ENCODE measurements at places on chromosomes 6 and 20.

GRCh38 chr20:36441416-36441815 is 99.9 kb upstream of the MYL9 start:
- no peaks in the 10 kb centered on the region for H3K27me3 ChIP-seq
- DNase-seq: no peak
- H3K27ac ChIP-seq: no peak overlapping the region
- H3K4me1 ChIP-seq: no peaks in the 10 kb centered on the region
- no peak overlapping the region for H3K4me3 ChIP-seq
- H3K36me3 ChIP-seq: no peaks in the 10 kb centered on the region

- peak overlapping the region; percentile 97 for H3K4me3 ChIP-seq
- peak overlapping the region; percentile 93 for H3K27ac ChIP-seq
- H3K27me3 ChIP-seq: no peaks in the 10 kb centered on the region
- peaks cover 44% of the 10 kb centered on the region for H3K4me1 ChIP-seq
- no peak for DNase-seq
- H3K36me3 ChIP-seq: peaks cover 48% of the 10 kb centered on the region
Measured at GRCh38 chr6:166998256-166999144, 697 bp upstream of the CEP43 start.

DNA sequence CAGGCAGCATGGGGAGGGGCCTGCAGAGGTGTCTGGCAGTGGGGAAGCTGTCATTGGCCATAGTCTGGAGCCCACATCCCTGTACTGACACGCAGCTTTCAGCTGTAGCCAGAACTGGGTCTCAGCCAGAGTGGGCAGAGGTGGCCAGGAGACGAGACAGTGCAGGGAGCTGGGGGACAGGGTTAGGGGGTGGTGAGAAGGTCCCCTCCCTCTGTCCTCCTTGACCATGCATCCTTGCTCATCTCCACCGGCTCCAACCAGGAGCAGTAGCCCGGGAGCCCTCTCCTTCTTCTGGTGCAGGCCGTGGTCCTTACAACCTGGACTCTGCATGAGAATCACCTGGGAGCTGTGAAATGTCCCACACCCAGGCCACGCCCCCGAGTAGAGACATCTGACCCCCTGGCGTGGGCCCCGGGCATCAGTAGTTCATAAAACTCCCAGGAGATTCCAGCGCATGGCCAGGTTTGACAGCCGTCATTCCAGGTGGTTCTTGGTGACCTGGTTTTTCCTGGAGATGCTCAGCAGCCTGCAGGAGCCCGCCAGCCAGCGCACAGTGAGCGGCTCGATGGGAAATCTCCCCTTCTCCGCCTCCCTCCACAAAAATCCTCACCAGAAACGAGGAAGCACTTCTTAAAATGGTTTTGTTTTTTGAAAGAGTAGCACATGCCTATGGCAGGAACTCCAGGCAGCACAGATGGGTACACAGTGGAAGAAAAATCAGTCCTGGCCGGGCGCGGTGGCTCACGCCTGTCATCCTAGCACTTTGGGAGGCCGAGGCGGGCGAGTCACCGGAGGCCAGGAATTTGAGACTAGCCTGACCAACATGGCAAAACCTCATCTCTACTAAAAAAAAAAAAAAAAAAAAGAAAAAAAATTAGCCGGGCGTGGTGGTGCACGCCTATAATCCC is 56.2 kb downstream of the ADNP start:
- H3K4me3 ChIP-seq: no peak overlapping the region
- no peak for DNase-seq
- H3K36me3 ChIP-seq: no peaks in the 10 kb centered on the region
- H3K27me3 ChIP-seq: no peaks in the 10 kb centered on the region
- H3K27ac ChIP-seq: no peak overlapping the region

DNA sequence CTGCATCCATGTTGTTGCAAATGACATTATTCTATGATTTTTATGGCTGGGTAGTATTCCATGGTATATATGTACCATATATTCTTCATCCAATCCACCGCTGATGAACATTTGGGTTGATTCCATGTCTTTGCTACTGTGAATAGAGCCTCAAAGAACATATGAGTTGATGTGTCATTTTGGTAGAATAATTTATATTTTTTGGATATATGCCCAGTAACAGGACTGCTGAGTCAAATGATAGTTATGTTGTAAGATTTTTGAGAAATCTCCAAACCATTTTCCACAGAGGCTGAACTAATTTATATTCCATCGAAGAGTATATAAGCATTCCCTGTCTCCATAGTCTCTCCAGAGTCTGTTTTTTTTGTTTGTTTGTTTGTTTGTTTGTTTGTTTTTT is 1373.5 kb downstream of the GRIK2 start:
- no peaks in the 10 kb centered on the region for H3K27me3 ChIP-seq
- H3K27ac ChIP-seq: no peak overlapping the region
- no peak overlapping the region for H3K4me3 ChIP-seq

DNA sequence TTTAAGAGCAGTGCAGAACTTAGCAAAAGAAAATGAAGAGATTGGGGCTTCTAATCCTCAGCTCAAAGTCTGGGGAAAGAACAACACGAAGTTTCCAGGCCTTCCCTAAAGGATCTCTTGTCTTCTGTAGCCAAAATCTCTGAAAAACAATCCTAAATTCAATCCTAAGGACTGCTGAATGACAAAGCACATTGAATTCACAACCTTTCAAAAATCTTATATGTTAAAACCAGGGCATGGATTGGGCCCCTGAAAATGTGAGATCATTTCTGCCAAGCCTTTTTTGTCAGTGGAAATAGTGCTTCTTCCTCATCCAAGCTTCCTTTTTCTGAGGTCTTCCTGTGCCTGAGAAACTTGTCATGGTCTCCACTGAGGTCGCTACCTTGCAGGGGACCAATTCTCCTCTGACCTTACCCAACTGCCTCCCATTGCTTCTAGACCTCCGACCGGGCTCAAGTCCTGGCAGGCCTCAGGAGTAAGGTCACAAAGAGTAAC is 126.2 kb upstream of the ARID1B start:
- no peak for DNase-seq
- H3K4me1 ChIP-seq: no peaks in the 10 kb centered on the region
- no peak overlapping the region for H3K27ac ChIP-seq
- no peak overlapping the region for H3K4me3 ChIP-seq
- H3K27me3 ChIP-seq: no peaks in the 10 kb centered on the region
- no peaks in the 10 kb centered on the region for H3K36me3 ChIP-seq

GRCh38 chr6:30743099-30744053 is 889 bp upstream of the FLOT1 start:
- H3K36me3 ChIP-seq: peaks cover 24% of the 10 kb centered on the region
- peak overlapping the region; percentile 73 for H3K27ac ChIP-seq
- peaks cover 64% of the 10 kb centered on the region for H3K4me1 ChIP-seq
- peaks cover 17% of the 10 kb centered on the region for H3K27me3 ChIP-seq

- peaks cover 13% of the 10 kb centered on the region for H3K4me1 ChIP-seq
- no peaks in the 10 kb centered on the region for H3K36me3 ChIP-seq
- H3K4me3 ChIP-seq: no peak overlapping the region
- DNase-seq: no peak
Measured at GRCh38 chr6:108903796-108904195, 55.6 kb downstream of the ARMC2 start.

GRCh38 chr6:32182555-32182981 is 1.5 kb downstream of the AGER start:
- no peak overlapping the region for H3K27ac ChIP-seq
- no peaks in the 10 kb centered on the region for H3K27me3 ChIP-seq
- peaks cover 70% of the 10 kb centered on the region for H3K36me3 ChIP-seq
- no peak for DNase-seq
- H3K4me1 ChIP-seq: peaks cover 34% of the 10 kb centered on the region

- no peaks in the 10 kb centered on the region for H3K36me3 ChIP-seq
- H3K4me3 ChIP-seq: no peak overlapping the region
- no peaks in the 10 kb centered on the region for H3K27me3 ChIP-seq
- no peak for DNase-seq
- H3K4me1 ChIP-seq: no peaks in the 10 kb centered on the region
Measured at GRCh38 chr20:11140359-11140758, 466.6 kb upstream of the JAG1 start.

DNA sequence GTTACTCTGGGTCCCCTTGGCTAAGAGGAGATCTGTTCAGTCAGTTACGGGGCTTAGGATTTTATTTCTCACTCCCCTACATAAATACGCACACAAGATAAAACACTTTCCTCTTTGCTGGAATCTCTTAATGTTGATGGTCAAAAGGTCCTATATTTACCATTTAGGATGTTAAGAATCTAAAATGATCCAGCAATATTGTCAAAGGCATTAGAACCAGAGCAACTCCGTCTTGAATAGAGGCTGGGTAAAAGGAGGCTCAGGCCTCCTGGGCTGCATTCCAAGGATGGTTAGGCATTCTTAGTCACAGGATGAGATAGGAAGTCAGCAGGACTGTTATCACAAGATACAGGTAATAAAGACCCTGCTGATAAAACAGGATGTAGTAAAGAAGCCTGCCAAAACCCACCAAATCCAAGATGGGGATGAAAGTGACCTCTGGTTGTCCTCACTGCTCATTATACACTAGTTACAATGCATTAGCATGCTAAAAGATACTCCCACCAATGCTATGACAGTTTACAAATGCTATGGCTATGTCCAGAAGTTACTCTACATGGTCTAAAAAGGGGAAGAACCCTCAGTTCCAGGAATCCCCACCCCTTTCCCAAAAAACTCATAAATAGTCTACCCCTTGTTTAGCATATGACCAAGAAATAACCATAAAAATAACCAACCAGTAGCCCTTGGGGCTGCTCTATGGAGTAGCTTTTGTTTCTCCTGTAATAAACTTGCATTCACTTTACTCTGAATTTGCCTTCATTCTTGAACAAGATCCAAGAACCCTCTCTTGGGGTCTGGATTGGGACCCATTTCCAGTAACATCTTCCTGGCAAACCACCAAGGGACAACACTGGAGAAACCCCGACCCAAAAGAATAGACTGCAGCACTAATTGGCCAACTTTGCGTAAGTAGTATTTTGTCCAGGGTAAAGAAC is 107.5 kb downstream of the DTNBP1 start:
- no peak overlapping the region for H3K27ac ChIP-seq
- H3K27me3 ChIP-seq: no peaks in the 10 kb centered on the region

DNA sequence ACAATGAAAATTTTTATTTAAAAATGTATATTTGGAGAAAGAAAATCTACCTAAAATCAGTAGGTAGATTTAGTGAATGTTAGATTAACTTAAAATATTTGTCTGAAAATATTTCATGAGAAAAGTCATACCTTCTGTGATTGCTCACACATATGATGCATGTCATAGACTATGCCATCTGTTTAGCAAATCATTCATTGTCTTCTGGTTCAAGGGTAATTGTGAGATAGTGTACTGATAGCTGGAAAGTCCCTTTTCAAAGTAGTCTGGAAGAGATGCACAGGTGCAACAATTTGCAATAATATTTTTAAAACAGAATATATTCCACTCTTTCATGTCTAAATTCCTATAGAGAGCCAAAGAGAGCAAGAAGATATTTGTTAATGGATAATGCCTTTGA is 21.0 kb upstream of the RNF217 start:
- H3K27me3 ChIP-seq: no peaks in the 10 kb centered on the region
- no peaks in the 10 kb centered on the region for H3K4me1 ChIP-seq
- no peak for DNase-seq
- H3K4me3 ChIP-seq: no peak overlapping the region
- no peak overlapping the region for H3K27ac ChIP-seq
- no peaks in the 10 kb centered on the region for H3K36me3 ChIP-seq

- H3K4me3 ChIP-seq: no peak overlapping the region
- H3K36me3 ChIP-seq: no peaks in the 10 kb centered on the region
- DNase-seq: peak; percentile 16
Measured at GRCh38 chr20:59955131-59955796, 3.0 kb upstream of the CDH26 start.

- no peak overlapping the region for H3K27ac ChIP-seq
- no peaks in the 10 kb centered on the region for H3K36me3 ChIP-seq
- H3K4me3 ChIP-seq: no peak overlapping the region
Measured at GRCh38 chr6:114092943-114093342, 122.0 kb upstream of the HDAC2 start.

DNA sequence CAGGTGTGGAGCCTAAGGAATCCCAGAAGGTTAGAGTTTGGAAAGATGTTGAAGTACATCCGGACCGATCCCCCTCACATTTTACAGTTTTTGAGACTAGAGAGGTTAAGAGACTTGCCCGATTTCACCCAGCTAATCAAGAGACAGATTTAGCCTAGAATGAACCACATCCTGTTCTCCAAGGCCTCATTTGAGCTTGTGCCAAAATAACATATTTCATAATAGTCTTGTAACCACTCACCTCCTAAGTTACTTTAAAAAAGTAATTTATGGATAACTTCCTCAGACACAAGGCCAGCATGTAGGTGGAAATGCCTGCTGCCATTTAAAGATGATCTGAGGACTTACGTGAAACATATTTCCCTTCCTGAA is 39.8 kb upstream of the ARHGAP18 start:
- DNase-seq: peak; percentile 59
- no peaks in the 10 kb centered on the region for H3K36me3 ChIP-seq
- H3K4me1 ChIP-seq: peaks cover 36% of the 10 kb centered on the region

GRCh38 chr6:132598473-132598872 is 8.9 kb upstream of the TAAR5 start:
- DNase-seq: peak; percentile 3
- H3K27me3 ChIP-seq: no peaks in the 10 kb centered on the region
- no peak overlapping the region for H3K27ac ChIP-seq
- H3K4me1 ChIP-seq: no peaks in the 10 kb centered on the region
- H3K4me3 ChIP-seq: no peak overlapping the region

GRCh38 chr20:63919130-63919529 is 24.2 kb downstream of the DNAJC5 start:
- H3K27ac ChIP-seq: no peak overlapping the region
- H3K27me3 ChIP-seq: no peaks in the 10 kb centered on the region
- DNase-seq: no peak
- no peaks in the 10 kb centered on the region for H3K4me1 ChIP-seq
- H3K4me3 ChIP-seq: no peak overlapping the region

GRCh38 chr20:47758517-47759450 is 26.5 kb downstream of the SULF2 start:
- H3K27ac ChIP-seq: no peak overlapping the region
- DNase-seq: no peak
- H3K36me3 ChIP-seq: no peaks in the 10 kb centered on the region
- H3K27me3 ChIP-seq: no peaks in the 10 kb centered on the region
- no peak overlapping the region for H3K4me3 ChIP-seq
- no peaks in the 10 kb centered on the region for H3K4me1 ChIP-seq

- peak overlapping the region; percentile 88 for H3K4me3 ChIP-seq
- H3K27ac ChIP-seq: peak overlapping the region; percentile 83
- H3K27me3 ChIP-seq: no peaks in the 10 kb centered on the region
Measured at GRCh38 chr6:87473419-87473903, 687 bp downstream of the SLC35A1 start.

DNA sequence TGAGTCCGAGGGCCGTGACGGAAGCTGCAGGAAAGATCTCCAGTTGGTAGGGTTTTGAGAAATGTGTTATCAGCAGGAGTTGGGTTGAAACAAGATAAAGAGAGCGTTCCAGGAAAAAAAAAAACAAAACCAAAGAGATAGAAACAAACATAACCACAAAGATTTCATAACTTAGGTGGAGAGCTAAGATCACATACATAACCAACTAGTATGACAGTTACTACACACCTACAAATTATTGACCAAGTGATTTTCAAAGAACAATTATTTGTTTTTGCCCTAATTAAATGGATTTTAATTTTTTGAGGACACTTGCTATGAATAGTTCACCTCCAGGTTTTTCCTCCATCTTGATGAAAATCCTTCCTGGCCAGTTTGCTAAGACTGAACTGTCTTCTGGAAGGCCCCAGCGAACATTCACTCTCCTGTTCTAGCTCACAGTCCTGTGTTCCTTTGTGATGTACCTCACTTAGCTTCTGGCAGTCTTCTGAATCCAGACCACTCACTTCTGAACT is 69.4 kb downstream of the SNX9 start:
- H3K27me3 ChIP-seq: no peaks in the 10 kb centered on the region
- no peaks in the 10 kb centered on the region for H3K36me3 ChIP-seq
- DNase-seq: no peak
- 0 out of 2 replicates have a peak, but pooled peaks cover 4% of the 10 kb centered on the region for H3K4me1 ChIP-seq
- H3K4me3 ChIP-seq: no peak overlapping the region

All from DND-41 (cell line).